ENCODE measurements at places on chromosomes 7 and 10.

DNA sequence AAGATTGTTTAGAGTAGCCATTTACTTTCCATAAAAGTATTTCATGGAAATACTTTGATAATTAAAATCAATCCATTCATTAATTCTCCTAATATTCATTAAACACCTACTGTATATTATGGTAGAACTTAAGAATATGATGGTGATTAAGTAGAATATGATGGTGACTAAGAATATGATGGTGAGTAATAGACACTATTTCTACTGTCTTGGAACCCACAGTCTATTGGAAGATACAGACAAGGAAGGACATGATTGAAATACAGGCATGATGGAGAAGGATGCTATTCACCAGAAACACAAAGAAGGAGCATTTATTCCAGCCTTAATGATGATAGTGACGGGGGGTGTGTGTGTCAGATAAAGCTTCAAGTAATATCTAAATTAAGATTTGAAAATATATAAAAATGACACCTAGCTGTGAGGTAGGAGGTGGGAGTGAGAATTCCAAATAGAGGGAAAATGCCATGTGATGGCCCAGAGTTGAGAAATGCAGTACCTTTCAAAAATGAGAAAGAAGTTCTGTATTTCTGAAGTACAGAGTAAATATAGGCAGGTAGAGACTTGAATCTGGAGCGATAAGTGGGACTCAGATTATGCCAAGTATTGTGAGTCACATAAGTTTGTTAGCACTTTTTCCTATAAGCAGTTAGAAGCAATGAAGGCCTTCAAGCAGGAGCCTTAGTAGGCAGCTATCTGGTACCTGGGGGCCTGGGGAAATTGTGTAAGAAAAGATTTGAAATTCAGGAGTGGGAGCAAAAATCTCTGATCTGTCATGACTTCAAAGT is 12.5 kb upstream of the CDK13 start:
- DNase-seq = no peak
- H3K27ac ChIP-seq = no peak overlapping the region
- no peak overlapping the region for H3K4me3 ChIP-seq

- H3K36me3 ChIP-seq = no peaks in the 10 kb centered on the region
- no peak overlapping the region for H3K27ac ChIP-seq
- no peaks in the 10 kb centered on the region for H3K4me1 ChIP-seq
- no peak overlapping the region for H3K4me3 ChIP-seq
Measured at GRCh38 chr10:43190775-43191174, 52.5 kb downstream of the CSGALNACT2 start.

GRCh38 chr10:34101001-34101400 is 714.1 kb downstream of the PARD3 start:
- H3K4me3 ChIP-seq = no peak overlapping the region
- H3K4me1 ChIP-seq = no peaks in the 10 kb centered on the region
- no peak overlapping the region for H3K27ac ChIP-seq
- no peak for DNase-seq

GRCh38 chr7:17773289-17773626 is 167.0 kb downstream of the SNX13 start:
- no peak overlapping the region for H3K4me3 ChIP-seq
- DNase-seq = no peak
- H3K27me3 ChIP-seq = no peaks in the 10 kb centered on the region
- H3K4me1 ChIP-seq = peaks cover 31% of the 10 kb centered on the region
- H3K27ac ChIP-seq = no peak overlapping the region

DNA sequence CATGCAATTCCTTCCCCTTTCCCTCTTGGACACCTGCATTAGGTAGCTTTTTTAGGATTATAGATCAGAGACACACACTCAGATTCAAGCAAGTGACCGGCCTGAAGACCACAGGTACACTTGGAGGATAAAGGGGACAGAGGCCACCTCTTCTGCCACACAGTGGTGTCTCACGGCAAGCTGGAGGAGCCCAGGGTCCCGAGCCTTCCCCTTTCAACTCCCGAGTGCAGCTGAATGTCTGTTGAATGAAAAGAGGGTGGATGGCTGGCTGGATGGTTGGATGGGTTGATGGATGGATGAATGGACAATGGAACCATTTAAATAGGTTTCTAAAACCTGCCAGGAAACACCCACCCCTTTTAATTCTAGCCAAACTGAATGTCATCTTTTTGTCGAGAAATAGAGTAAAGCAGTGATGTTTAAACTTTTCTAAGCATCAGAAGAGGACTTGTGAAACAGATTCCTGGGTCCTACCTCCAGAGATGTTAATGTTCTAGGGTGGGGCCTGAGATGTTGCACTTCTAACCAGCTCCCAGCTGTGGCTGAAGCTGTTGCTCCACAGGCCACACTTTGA is 49.2 kb upstream of the ZMIZ1 start:
- peaks cover 35% of the 10 kb centered on the region for H3K4me1 ChIP-seq
- no peak overlapping the region for H3K27ac ChIP-seq
- DNase-seq = no peak
- H3K4me3 ChIP-seq = no peak overlapping the region
- no peaks in the 10 kb centered on the region for H3K27me3 ChIP-seq
- H3K36me3 ChIP-seq = no peaks in the 10 kb centered on the region

- H3K4me1 ChIP-seq = no peaks in the 10 kb centered on the region
- no peak overlapping the region for H3K4me3 ChIP-seq
- DNase-seq = no peak
Measured at GRCh38 chr7:78616539-78616938, 818.0 kb downstream of the PHTF2 start.

DNA sequence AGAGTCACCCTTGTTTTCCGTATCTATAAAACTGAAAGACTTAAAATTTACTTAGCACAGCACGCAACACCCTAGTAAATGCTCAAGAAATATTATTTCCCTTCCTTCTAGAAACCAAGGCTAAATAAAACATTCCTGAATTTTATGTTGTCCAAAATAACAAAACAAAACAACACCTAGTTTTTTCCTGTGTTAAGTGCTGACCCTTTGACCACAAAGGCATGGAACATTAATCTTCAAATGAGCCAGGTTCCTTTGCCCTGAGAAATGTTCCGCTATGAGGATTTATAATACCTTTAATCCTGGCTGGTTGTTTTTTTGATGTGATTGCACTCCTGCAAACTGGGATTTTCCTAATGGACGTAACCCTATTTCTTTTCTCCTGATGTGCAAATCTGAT is 29.0 kb upstream of the DGKI start:
- H3K27ac ChIP-seq = no peak overlapping the region
- no peaks in the 10 kb centered on the region for H3K36me3 ChIP-seq
- no peaks in the 10 kb centered on the region for H3K27me3 ChIP-seq

DNA sequence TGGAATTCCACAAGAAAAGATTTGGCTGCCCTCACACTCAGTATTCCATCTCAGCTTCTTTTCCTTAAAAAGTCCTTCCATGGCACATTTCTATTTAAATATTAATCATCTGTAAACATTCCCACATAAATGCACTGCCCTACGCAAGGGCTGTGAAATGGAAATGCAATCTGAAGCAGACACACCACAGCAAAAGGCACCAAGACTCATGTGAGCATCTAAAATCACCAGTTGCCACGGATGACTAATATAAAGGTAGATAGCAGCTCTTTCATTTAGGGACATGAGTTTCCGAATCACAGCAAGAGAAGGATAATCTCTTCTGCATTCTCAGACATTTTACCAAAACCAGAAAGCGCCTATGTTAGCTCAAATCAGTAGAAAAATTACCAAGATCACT is 31.6 kb downstream of the COA1 start:
- no peak for DNase-seq
- H3K4me1 ChIP-seq = peaks cover 43% of the 10 kb centered on the region
- no peaks in the 10 kb centered on the region for H3K27me3 ChIP-seq
- no peak overlapping the region for H3K27ac ChIP-seq
- H3K4me3 ChIP-seq = no peak overlapping the region
- no peaks in the 10 kb centered on the region for H3K36me3 ChIP-seq

GRCh38 chr7:79050603-79051002 is 402.9 kb downstream of the MAGI2 start:
- no peak overlapping the region for H3K27ac ChIP-seq
- no peaks in the 10 kb centered on the region for H3K4me1 ChIP-seq
- H3K4me3 ChIP-seq = no peak overlapping the region
- DNase-seq = no peak

DNA sequence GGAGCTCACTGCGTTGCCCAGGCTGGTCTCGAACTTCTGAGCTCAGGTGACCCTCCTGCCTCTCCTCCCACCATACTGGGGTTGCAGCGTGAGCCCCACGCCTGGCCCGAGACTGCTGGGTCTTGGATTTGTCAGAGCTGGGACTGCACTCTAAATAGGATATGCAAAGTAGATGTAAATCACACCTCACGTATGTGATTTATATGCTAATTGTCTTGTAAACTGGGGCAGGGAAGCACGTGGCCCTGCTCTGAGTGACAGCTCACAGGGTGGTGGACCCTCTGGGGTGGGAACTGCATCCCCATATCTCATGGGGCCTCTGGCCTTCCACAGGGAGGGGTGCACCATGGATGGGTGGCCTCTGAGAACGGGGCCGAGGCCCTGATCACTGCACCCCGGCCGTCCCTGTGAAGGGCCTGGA is 34.1 kb downstream of the GET4 start:
- H3K4me1 ChIP-seq = peaks cover 16% of the 10 kb centered on the region
- no peaks in the 10 kb centered on the region for H3K36me3 ChIP-seq
- no peaks in the 10 kb centered on the region for H3K27me3 ChIP-seq
- peak; percentile 75 for DNase-seq
- peak overlapping the region; percentile 33 for H3K4me3 ChIP-seq

DNA sequence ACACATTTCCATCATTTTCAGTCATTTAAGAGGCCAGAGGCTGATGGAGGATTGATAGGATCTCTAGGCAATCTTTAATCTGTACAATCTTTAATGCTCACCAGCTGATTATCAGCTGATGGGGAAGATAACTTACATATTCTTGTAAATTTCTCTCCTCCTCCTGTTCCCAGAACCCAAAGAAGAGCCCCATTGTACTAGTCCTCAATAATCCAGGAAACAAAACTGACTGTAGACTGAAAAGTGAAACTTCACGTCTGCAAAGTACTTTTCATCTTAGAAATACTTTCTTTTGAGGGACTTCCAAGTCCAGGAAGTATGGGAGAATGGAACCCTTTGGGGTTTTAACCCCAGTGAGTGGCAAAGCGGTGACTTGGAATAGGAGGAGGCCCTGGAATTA is 283.3 kb downstream of the FRMD4A start:
- no peak overlapping the region for H3K4me3 ChIP-seq
- H3K4me1 ChIP-seq = no peaks in the 10 kb centered on the region
- H3K27ac ChIP-seq = no peak overlapping the region
- no peaks in the 10 kb centered on the region for H3K36me3 ChIP-seq
- H3K27me3 ChIP-seq = no peaks in the 10 kb centered on the region

- no peak for DNase-seq
- H3K4me3 ChIP-seq = no peak overlapping the region
- no peaks in the 10 kb centered on the region for H3K27me3 ChIP-seq
- H3K27ac ChIP-seq = no peak overlapping the region
- H3K36me3 ChIP-seq = no peaks in the 10 kb centered on the region
Measured at GRCh38 chr10:131923038-131923756, 22.4 kb downstream of the PPP2R2D start.

DNA sequence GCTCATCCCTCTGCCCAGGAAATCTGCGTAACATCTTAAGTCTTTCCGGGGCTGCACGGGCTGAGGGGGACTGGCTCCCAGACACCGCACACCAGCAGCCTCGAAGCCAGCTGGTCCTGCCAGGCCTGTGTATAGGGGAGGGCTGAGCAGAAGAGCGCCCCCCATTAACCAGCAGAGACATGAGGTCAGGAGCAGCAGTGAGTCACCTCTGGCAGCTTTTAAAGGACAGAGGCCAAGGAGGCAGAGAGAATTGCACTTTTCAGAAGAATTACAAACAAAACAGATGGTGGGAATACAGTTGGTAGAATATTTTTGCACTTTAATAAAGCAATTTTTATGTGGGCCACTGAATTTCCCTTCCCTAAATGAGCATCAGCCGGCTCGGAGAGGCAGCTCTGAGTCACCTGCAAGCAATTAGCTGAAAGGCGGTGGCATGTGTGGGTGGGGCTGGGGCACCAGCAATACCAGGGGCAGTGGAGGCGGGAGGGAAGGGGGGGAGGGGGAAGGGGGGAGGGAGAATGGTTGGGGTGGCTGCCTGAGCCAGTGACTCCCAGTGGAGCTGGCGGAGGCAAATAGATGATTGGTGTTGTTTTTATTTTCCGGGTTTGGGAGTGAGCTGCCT is 39.1 kb downstream of the GOLGA7B start:
- no peaks in the 10 kb centered on the region for H3K4me1 ChIP-seq
- H3K36me3 ChIP-seq = no peaks in the 10 kb centered on the region
- DNase-seq = no peak
- H3K27me3 ChIP-seq = no peaks in the 10 kb centered on the region

GRCh38 chr10:126387931-126388911 is at the start of gene ADAM12:
Gene ADAM12 (minus strand): TSS chr10:126388477. CDS start chr10:126388145, 332 bp downstream.
- no peak within 1 kb of the TSS for H3K4me3 ChIP-seq
- no peaks in the 10 kb centered on the region for H3K36me3 ChIP-seq
- H3K27ac ChIP-seq = no peak within 1 kb of the TSS
- no peak for DNase-seq

DNA sequence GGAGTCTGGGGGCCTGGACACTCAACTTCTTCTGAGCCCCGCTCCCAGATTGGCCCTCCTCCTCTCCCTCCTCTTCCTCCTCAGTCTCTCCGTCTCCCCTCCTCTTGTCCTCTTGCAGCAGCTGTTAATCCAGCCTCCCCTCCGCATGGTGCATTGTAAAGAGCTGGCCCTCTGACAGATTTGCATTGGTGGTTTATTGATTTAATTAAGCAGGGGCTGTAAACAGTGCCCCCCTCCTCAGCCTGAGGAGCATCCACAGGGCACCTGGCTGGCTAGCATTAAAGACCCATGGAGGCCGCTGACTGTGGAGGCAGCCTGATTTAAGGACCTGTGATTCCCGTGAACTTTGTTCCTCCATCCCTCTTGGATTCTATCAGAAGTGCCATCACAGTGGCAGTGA is 28.9 kb upstream of the PCBD1 start:
- no peaks in the 10 kb centered on the region for H3K27me3 ChIP-seq
- H3K4me3 ChIP-seq = no peak overlapping the region
- no peaks in the 10 kb centered on the region for H3K36me3 ChIP-seq
- no peak for DNase-seq
- H3K27ac ChIP-seq = no peak overlapping the region

GRCh38 chr10:44805466-44806210 is 105.5 kb upstream of the TMEM72 start:
- no peak for DNase-seq
- no peak overlapping the region for H3K4me3 ChIP-seq
- H3K27me3 ChIP-seq = no peaks in the 10 kb centered on the region
- H3K36me3 ChIP-seq = no peaks in the 10 kb centered on the region

DNA sequence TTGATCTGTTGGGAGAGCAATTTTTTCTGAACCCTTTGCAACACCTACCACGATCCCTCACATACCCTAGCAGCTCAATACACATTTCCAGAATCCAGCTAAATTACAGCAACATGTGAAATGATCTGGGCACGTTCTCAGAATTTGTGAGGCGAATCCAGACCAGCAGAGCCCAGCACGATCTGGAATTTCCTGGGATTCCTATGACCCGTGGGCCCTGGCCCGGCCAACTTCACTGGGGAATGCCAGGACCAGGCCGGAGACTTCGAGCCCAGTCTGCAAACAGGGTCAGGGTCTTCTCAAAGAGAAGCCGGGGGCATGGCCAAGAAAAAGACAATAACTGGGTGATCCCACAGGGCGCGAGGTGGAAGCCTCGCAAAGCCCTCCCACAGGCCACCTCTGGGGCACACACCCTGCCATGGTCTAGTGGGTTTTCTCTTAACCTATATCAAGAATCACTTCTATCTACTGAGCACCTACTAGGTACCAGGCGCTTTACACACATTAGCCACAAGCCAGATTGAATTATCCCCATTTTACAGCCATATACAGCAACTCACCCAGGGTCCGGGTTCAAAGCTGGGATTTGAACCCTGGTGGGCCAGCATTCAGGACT is 33.8 kb downstream of the FAM53B start:
- no peak for DNase-seq
- no peak overlapping the region for H3K27ac ChIP-seq
- H3K36me3 ChIP-seq = peaks cover 27% of the 10 kb centered on the region
- H3K4me1 ChIP-seq = peaks cover 25% of the 10 kb centered on the region
- no peak overlapping the region for H3K4me3 ChIP-seq
- H3K27me3 ChIP-seq = no peaks in the 10 kb centered on the region

Data from Karpas-422 (cell line).